ENCODE measurements at places on chromosomes 2 and 18.

DNA sequence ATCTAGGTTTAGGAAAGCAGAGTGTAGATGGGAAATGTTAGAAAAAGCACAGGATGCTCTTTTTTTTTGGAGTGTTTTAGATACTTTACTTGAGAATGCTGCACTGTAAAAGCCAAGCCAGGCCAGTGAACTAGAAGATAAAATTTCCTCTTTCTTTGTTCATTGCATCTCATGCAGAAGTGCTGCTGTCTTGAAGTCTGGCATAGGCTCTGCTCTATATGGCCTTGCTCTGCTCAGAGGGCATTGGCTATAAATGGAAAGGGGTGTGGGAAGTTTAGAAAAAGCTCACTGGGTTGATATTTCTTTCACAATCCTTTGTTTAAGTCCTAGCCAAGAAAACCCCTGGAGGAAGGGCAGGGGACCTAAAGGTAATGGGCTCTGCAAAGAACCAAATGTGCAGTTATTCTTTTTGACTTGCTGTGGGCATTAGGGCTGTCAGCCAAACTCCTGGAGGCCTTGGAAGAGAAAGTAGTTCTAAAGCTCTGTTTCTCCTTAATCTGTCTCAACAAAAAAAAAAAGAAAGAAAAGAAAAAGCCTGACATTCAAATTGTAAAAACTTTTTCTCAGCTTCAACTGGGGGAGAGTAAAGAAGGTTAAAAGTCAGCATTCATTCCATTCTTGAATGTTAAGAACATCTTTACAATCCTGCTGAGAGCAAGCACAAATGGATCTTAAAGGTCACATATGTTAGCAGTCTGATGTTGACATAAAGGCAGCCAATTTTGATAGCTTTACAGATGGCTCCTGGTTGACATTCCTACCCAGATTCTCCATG is 338.3 kb downstream of the GULP1 start:
- no peak for DNase-seq

GRCh38 chr2:208280933-208281332 is 14.9 kb downstream of the PIKFYVE start:
- DNase-seq = no peak

DNA sequence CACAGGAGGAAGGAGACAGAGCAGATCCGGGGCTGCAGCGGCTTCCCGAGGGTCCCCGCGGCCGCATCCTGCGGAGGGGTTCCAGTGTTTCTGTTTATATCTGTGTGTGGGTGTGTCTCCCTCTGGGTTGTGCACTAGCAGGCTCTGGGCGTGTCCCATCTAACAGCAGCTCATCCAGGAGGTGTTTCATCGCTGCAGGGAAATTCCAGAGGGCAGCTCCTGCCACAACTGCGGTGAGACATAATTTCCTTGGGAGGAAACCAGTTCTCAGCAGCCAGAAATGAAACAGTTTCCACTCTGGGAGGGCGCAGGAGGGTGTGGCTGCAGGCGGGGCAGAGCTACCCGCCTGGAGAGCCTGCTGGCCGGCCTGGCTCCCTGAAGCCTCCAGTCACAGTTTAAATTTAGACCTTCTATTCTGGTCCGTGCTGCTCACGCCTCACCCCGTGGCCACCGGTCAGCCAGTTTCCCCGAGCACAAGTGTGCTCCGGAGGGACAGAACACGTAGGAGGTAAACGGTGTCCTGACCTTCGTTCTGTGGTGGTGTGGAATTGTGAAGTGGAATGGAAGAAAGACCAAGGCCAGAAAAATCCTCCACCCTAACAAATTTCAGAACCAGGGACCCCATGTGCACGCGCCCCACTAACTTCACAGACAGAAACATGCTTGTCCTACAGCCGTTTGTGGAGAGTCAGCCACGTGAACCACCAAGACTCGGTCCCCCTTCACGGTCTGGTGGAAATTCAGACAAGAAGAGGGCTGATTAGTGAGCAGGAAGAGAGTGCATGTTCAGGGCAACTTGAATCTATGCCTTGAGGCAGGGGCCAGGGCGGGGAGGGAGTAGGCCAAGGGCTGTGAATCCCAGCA is 50.2 kb downstream of the TEX44 start:
- DNase-seq = peak; percentile 75

DNA sequence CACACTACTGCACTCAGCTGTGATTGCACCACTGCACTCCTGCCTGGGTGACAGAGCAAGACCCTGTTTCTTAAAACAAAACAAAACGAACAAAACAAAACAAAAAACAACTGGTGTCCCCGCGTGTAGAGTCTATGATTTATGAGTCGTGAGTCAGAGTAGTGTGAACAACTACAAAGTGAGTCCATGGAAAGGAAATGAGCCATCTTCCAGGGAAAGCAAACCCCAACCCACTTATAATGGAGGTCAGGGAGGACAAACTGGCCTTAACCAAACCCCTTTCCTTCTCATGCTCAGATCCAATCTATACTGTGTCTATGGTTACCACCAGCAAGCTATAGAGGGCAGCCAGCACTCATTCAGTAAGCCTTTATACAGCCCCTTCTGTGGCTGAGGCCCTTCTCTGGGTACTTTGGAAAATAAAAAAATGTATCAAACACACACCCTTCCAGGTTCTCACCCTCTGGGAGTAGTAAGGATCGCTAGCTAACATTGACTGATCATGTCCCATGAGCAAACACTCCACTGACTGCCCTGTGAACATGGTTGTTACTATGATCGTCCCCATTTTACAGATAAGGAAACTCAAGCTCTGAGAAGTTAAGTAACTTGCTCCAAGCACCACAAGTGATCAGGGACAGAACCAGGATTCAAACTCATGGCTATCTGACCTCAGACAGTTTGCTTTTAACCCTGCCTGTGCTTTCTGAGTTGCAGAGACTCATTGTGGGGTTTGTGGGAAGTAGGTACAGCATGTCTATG is 24.7 kb upstream of the COLEC12 start:
- DNase-seq = no peak

- DNase-seq = no peak
Measured at GRCh38 chr2:85250045-85250444, 77.7 kb downstream of the TGOLN2 start.

GRCh38 chr2:128738446-128739110 is 419.9 kb upstream of the HS6ST1 start:
- DNase-seq = no peak

- no peak for DNase-seq
Measured at GRCh38 chr18:12882453-12883371, 1.3 kb downstream of the PTPN2 start.

- no peak for DNase-seq
Measured at GRCh38 chr2:226575928-226576327, 223.7 kb downstream of the IRS1 start.

DNA sequence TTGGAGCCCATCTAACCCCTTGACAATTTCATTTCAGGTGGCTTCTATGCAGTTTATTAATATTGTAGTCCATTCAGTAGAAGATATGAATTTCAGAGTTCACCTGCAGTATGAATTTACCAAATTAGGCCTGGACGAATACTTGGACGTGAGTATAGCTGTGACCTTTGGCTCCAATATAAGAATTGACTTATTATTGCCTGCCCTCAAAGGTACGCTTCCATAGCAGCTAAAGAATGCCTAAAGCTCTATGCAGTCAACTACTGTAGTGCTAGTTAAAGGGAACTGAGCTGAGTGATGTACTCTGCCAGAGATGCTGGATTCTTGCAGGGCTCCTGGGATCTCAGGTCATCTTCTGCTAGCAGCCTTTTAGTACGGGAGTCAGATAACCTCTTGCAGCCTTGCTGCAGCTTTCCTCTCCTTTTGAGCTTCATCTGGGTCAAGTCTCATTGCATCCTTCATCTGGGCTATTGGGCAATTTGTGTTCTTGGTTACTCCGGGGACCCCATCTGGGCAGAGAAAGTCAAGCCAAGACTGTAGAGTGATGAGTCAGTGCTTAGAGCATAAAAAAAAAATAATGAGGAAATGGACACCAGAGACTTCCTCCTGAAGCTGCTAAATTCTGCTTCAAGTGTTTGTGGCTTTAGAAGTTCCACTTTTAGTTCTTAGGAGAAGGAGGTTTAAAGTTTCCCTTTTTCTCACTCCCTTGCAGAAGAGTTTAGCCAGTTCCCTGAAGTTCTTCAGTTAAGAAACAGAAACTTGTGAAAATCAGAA is 105.6 kb downstream of the PRPF40A start:
- DNase-seq = no peak

DNA sequence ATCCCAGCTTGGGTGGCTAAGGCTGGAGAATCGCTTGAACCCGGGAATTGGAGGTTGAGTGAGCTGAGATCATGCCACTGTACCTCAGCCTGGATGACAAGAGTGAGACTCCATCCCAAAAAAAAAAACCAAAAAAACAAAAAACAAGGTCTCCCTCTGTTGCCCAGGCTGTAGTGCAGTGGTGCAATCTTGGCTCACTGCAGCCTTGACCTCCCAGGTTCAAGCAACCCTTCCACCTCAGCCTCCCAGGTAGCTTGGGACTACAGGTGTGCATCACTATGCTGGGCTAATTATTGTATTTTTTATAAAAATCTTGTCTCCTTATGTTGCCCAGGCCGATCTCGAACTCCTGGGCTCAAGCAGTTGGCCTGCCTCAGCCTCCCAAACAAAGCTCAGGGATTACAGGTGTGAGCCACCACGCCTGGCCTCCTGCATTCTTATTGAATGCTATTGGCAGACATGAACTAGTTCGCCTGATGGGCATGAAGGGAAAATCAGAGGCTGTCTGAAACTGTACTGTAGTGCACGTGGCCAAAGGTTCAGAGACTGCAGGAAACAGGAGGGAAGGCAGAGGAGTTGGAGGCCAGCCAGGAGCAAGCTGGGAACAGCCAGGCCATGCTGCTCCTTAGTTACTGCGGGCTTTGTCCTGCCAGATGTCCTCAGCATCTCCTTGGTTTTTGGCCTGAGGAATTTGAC is 16.0 kb upstream of the ASXL2 start:
- no peak for DNase-seq

DNA sequence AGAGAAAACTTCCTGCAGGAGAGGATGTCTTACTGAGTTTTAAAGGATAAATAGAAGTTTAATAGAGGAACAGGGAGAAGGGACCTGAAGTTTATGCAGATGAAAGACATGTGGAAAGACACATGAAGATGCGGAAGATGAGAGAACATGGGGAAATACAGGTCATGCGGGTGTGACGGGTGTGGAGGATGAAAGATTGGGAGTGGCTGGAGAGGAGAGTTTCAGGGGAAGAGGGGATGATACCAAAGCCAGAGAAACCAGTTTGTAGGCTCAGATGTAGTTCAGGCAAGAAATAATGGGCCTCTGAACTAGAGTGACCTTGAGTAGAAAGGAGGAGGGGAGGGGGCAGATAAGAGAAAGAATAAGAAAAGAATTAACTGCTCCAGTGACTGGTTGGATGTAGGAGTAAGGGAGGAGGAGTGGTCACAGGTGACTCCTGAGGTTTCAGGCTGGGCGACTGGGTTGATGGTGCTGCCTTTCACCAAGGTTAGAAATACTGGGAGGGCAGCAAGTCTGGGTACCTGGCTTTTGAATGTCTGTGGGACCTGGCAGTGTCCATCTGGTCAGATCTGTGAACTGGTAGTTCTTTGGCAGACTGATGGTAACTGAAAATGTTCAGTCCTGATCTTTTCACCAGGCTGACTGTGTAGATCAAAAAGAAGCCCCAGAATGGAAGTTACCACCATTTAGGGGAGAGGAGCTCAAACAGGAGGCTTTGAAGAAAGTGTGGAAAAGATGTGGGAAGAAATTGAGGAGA is 69.4 kb downstream of the TET3 start:
- DNase-seq = no peak

DNA sequence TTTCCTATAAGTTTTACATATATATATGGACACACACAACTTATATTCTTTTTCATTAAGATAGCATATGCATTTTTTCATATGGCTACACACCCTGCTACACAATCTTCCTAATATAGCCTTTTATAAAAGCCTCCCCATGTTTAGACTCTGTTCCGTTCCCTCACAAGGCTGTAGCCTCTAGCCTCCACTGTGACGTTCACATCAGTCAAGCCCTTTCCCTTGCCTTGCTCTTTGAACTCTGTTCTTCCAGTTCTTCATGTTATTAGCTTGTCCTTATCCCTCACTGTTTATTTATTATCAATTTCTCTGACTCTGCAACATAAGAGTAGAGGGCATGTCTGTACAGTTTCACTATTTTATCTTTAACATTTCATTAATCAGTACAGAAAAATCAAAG is 38.9 kb downstream of the HADHB start:
- no peak for DNase-seq

GRCh38 chr2:129709001-129709955 is 270.2 kb upstream of the RAB6C start:
- DNase-seq = no peak

DNA sequence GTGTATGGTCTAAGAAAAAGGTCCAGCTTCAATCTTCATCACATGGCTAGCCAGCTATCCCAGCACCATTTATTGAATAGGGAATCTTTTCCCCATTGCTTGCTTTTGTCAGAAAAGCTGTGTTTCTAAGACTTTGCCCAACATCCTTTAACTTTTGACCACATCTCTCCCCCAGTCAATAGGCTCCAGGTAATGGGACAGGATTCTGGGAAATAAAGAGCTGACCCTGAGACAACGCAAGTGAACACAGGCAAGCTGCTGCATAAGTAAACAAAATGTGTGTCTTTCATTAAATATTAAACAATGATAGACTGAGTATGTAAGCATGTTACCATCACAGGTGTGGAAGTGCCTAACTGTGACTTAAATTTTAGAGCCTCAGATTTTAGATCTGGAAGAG is 23.0 kb downstream of the FAM110C start:
- DNase-seq = no peak

DNA sequence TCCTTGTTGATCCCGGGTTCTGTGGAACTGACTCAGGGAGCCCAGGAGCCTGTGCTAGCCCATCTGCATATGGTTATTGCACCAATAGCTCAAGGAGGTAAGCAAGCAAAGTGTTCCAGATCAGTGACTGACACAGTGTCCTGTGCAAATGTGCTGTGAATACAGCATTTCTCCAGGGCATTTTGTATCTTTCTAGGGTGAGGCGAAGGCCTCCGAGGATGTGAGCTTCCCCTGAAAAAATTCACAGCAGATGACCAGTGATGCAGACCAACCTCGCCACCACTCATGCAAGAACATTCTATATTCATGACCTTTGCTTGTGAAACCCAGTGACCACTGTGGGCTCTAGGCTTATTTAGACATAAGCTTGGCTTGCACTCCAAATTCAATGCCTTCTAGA is 15.2 kb upstream of the NT5DC4 start:
- DNase-seq = no peak

DNA sequence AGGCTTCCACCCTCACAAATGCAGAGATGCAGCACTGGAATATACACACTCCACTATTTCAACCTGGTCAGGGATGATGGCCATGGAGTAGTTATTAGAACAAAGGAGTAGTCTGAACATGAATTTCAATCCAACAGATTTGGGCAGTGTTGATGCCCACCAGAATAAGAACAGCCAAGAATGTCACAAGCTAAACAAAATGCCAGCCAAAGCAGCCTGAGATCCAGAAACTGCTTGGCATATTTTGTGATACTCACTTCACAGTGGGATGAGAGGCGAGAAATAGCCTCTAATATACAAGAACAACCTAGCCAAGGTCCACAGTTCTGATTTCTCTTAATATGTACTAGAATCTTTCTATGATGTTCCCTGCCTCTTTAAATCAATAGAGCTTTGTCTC is 58.6 kb upstream of the KLF7 start:
- no peak for DNase-seq

Data from activated naive CD8-positive, alpha-beta T cell treated with anti-CD3 and anti-CD28 coated beads, Interleukin-2, amount 50 U/mL, for 24 hours (primary cell).